ENCODE measurements at places on chromosomes 7 and 10.

- no peak for DNase-seq
These were observed 5.8 kb downstream of the FLNC start for GRCh38 chr7:128835790-128836641.

DNA sequence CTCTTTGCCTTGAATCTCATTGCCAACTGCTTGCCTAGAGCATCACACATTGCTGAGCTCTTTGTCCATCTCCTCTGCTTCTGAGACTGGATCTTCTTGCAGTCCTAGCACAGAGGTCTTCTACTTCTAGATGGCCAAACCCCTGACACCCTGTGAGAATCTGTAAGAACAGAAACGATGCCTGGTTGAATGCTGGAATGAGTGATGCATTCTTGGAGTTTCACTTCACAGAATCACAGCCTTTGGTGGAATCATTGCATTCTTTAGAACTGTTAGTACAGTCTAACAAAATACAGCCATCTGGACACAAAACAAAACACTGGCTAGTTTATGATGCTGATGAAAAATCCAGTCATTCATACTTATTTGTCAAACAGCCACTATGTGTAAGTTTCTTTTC is 141.7 kb upstream of the ITGB1 start:
- DNase-seq, result no peak

- DNase-seq, result no peak
These were observed 39.5 kb upstream of the RTKN2 start for GRCh38 chr10:62308101-62308500.

GRCh38 chr10:26044141-26044749 is 110.2 kb downstream of the MYO3A start:
- DNase-seq, result no peak

DNA sequence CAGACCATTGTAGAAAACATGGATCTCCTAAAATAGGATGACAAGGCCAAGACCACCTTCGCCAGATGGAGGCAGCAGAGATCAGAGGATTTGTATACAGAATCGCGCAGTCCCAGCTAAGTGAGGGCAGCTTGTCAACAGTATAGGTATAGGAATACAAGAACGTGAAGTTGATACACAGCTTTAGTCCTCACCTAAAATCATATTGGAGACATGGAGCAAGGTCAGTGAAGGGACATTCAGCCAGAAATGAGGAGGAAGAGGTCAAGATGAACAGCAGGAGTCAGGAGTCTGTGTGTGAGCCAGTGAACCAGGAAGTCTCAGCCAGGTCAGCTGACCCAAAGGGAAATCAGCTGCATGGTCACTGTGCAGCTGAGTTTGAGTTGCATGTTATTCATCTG is 263.4 kb upstream of the PRKCQ start:
- DNase-seq, result no peak

DNA sequence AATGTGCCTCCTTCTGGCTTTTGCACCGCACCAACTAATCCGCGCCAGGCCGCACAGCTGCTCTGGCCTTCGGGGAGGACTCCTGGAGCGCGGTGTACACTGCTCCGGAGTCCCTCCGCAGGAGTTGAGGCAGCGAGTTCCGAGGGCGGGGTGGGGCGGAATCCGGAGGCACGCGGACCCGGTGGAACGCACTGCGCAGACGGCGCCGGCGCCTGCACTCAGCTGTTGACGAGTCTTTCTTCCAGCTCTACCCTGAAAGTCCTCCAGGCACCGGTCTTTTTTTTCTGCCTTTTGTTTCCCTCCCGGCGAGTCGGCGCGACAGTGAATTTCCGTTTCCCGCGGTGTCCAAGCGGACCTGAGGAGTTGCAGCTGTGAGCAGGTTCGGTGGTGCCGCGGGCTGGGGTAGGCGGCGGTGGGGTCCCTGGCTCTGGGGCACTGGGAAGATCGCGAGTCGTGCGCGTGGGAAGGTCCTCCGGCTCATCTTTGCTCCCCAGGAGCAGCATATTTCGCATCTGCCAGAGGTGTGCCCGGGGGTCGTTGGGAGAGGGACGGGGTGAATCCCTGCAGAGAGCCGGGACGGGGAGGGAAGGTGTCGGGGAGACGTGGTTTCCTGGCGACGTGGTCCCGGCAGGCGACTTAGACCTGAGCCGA is 44.1 kb downstream of the SFTPD start:
- peak; percentile 53 for DNase-seq

DNA sequence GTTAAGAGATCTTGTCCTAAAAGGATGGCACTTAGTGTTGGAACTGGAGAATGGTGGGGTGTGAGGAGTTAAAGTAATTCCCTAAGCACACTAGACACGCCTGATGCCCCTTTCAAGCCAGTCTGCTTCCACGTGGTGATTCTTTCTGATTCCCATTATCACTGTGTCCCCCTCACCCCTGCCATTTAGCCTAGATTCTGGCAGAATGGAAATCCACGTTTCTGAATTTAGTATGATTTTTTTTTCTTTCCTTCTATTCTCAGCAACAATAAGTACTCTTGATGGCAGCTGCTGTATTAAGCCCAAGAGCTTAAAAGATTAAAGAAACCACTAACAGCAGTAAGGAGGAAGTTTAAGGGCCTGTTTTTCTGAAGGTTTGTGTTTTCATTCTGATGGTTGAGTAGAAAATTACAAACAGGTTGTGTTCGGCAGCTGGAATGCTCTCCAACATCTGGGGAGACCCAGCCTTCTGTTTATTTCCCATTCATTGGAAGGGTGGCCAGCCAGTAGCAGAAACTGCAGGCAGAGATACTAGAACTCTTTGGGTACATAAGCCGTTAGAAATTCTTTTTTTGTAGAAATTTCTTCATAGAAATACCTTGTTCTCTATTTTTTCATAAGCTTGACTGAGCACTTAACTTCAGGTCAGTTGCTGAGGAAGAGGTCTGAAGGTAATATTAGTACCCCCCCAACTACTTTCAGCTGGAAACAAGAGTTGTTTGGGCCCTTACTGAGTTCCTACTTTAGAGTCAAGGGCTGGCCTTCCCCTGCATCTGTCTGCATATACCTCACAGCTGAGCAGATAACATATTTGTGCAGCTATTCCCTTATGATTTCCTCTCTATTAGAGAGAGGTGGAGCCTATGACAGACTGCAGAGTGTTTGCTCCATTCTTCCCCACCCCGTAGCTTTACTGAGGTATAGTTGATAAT is 355.1 kb downstream of the AUTS2 start:
- DNase-seq, result no peak

DNA sequence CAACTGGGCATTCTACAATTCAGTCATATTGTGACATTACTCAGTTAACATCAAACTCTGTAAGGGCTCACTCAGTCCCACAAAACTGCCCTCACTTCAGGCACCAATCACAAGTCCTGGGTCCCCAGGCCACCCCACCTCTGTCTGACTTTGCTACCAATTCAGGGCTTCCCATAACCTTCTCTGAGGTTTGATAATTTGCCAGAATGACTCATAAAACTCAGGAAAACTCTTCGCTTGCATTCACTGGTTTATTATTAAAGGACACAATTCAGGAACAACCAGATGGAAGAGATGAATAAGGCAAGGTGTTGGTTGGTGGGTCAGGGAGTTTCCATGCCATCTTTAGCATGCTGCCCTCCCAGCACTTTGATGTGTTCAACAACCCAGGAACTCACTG is 41.3 kb downstream of the AVL9 start:
- DNase-seq, result no peak

GRCh38 chr10:132098539-132099388 is 33.0 kb downstream of the JAKMIP3 start:
- DNase-seq, result no peak

- DNase-seq, result no peak
These were observed 8.8 kb downstream of the DEPP1 start for GRCh38 chr10:44969854-44970253.

DNA sequence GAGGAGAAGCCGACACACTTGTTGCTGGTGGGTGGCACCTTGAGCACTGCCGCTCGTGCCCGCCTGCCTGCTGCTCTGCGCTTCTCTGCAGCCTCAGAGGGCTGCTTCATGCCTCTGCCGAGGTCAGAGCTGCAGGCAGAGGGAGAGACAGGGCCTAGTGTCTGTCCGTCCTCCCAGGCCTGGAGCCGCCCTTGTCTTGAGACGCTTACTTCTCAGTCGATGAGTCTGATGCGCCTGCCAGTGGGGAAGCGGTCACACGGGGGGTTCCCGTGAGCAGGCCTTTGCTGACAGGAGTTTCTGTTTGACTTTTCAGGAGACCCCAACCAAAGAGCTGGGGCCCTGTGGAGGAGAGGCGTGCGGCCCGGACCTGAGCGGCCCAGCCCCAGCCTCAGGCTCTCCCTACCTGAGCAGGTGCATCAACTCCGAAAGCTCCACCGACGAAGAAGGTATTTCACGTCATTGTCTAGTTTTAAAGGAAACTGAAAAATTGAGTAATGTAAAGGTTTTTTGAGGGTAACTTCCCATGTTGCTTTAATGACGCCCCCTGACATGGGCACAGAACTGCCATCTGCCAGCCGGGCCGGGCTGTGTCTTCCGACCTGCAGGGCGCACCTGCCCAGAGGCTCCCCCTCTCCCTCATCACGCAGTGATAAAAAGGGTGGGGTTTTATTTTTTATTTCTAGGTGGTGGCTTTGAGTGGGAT is 7.8 kb upstream of the BHLHA15 start:
- DNase-seq, result no peak

- no peak for DNase-seq
These were observed 115.4 kb downstream of the TMEM26 start for GRCh38 chr10:61337741-61338140.

- no peak for DNase-seq
These were observed 18.0 kb upstream of the ZNF488 start for GRCh38 chr10:47401874-47402640.

GRCh38 chr7:142391191-142391992 is 133.5 kb upstream of the PRSS58 start:
- peak; percentile 23 for DNase-seq

GRCh38 chr7:4805984-4806300 is 30.5 kb downstream of the AP5Z1 start:
- DNase-seq, result no peak

- DNase-seq, result no peak
These were observed 23.7 kb upstream of the BTRC start for GRCh38 chr10:101330231-101330630.

DNA sequence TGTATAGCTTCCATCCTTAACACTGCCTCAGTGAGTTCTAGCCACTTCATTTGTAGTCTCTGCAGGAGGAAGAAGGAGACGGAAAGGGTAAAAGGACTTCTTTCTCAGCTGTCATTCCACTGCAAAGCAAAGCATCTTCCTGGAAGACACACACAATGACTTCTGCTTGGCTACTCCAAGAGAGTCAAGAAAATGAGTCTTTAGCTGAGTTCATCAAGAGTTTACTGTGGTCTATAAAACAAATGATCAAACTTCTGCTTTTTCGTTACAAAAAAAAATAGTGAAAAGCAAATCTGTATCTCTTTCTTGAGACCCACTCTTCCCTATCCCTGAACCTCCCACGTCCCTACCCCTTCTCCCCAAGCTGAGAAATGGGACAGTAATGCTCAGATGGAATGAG is 205.0 kb upstream of the AHR start:
- DNase-seq, result no peak

DNA sequence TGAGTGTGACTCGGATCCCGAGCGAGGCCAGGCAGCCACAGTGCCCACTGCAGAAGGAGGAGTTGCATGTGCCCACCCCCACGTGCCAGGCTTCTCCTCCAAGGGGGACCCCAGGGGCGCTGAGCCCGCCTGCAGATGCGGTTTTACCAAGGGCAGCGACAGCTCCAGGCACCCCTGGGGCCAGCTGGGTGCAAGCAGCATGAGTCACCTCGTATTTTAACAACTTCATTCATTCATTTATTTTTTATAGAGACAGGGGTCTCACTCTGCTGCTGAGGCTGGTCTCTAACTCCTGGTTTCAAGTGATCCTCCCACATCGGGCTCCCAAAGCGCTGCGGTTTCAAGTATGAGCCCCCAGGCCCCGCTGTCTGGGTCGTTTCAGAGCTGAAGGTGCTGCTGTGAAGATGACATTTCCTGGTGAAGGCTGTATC is 1.3 kb upstream of the FOXL3 start:
- no peak for DNase-seq

GRCh38 chr10:108404155-108404554 is 1239.6 kb upstream of the SORCS1 start:
- no peak for DNase-seq

- DNase-seq, result no peak
These were observed 39.7 kb upstream of the TEX47 start for GRCh38 chr7:88835147-88835728.

GRCh38 chr7:100221231-100221718 is 1.5 kb downstream of the PVRIG start:
- no peak for DNase-seq

GRCh38 chr7:100247152-100247757 is 27.5 kb downstream of the PVRIG start:
- DNase-seq, result no peak

- DNase-seq, result no peak
These were observed 78.3 kb downstream of the GALNT17 start for GRCh38 chr7:71210220-71210619.

DNA sequence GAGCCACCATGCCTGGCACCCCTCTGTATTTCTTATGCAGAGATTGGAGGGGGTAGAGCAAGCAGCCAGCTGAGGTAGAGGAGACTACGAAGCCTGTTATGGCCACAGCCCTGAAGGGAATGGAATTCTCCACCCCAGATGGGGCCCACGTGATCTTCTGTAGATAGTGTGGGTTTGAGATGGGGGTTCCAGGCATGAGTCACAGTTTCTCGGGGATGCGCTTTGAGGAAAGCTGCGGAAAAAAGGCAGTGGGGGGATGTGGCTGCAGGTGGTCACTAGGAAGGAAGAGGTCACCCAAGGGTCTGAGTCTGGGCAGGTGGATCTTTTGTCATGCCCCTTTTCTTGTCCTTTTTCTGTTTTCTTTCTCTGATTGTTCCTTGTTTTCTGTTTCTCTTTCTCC is 11.5 kb downstream of the FAM131B start:
- DNase-seq, result no peak

DNA sequence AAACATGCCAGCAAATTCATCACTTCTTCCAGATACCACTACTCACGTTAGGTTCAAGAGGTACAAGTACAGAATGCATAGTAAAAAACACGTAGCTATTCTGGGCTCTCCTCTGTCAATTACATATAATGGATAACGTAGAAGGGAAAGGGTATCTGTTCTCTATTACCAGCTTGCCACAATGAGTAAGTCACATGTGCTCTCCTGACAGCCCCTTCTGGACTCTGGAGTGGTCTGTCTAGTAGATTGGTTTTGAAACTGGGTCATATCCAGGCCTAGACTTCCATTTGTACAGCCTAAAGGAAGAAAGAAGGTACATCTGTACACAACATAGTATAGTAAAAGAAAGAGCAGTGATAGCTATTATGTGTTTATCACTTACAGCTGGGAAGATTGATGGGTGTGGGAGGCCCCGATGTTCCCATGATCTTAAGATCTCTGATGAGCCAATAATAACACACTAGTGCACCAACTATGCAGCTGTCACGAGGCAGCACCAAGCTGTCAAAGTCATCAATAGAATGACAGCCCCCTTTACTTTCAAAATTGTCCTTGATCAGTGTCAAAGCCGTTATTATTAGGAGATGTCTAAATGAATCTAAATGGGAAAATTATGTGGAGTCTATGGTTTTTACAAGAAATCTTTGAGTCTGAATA is 161.9 kb upstream of the AGK start:
- no peak for DNase-seq
